Kidney glomerular epithelial cell (primary cell): ENCODE measurements at places on chromosomes 1 and 21.

- no peak for DNase-seq
These were observed 5.3 kb upstream of the SLC37A1 start for GRCh38 chr21:42508371-42508770.

- DNase-seq, result peak; percentile 95
These were observed 20.6 kb downstream of the NIBAN1 start for GRCh38 chr1:184953600-184954219.

DNA sequence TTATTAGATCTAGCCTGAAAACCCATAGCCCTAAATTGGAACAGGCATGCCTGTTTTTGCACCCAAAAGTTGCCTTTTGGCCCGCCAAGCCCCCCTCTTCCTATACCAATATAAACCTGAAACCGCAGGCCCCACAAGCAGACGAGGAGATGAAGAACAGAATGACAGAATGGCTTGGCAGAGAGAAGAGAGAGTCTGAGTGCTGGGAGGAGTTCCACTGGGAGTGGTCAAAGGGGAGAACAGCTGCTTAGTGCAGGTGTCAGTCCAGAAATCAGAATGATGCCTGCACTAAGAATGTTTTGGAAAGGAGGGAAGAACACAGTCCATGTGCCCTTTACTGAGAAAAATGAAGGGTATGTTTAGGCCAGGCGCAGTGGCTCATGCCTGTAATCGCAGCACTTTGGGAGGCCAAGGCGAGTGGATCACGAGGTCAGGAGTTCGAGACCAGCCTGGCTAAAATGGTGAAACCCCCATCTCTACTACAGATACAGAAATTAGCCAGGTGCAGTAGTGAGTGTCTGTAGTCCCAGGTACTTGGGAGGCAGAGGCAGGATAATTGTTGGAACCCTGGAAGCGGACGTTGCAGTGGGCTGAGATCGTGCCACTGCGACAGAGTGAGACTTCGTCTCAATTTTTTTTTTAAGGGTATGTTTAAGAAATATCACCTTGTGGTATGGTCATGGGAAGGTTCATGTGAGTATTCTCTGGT is 9.4 kb downstream of the DYRK1A start:
- no peak for DNase-seq

- no peak for DNase-seq
These were observed 45.1 kb downstream of the ZYG11B start for GRCh38 chr1:52771384-52771783.

DNA sequence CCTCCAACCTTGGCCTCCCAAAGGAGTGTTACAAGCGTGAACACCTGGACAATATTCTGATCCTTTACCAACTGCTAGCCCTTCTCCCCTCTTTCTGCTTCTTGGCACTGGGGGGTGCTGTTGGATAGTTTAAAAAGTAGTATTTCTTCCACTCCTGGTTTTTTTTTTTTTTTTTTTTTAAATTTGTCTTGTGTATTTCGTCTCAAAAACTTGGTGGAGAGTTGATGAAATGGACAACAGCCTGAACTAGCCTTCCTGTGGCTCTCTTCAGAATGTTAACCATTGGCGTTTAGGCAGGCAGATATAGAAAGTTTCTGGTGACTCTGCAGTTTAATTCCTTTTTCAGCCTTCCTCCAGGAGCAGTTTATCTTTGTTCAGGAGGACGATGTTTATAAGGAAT is 69.7 kb upstream of the USP24 start:
- peak; percentile 21 for DNase-seq

GRCh38 chr1:24084050-24084449 is 27.9 kb downstream of the MYOM3 start:
- no peak for DNase-seq

DNA sequence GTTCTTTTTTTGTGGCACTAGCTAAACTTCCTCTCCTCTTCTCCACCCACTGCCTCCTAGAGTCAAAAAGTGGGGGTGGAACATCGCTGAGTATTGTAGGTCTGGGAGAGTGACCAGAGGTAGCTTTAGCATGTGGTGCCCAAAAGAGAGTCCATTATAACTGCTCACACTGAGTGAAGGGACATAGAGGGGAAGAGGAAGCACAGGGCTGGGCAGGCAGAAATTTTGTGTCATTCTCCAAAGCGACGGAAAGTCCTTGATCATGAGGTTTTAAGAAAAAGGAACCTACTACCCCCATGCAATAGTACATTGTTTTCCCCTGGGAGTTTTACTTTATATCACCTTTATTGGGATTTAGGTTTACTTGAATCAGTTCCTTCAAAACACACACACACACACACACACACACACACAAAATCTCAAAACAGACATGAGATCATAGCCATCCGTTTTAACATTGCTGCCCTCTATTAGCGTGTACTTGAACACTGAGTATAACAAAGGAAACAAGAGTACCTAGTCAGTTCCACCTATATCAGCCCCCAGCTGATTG is 4.1 kb downstream of the CD84 start:
- DNase-seq, result no peak
